Caco-2 (cell line): ENCODE measurements at places on chromosomes 16 and 17. TPM values are rescaled to one million over a fixed set of nuclear protein-coding genes. Genes with fewer than 3 reads are reported as not detected.

CMTM2 gene
- not detected in 2 replicates for total RNA-seq

IQCK gene
- total RNA-seq: 1.7 and 2.0 TPM in 2 replicates

TNP2 gene
- total RNA-seq: not detected in 2 replicates

GNAO1 gene
- 1.9 and 3.2 TPM in 2 replicates for total RNA-seq

HP gene
- total RNA-seq: 0.61 and 1.3 TPM in 2 replicates
